ENCODE measurements at places on chromosomes 5 and 9.

DNA sequence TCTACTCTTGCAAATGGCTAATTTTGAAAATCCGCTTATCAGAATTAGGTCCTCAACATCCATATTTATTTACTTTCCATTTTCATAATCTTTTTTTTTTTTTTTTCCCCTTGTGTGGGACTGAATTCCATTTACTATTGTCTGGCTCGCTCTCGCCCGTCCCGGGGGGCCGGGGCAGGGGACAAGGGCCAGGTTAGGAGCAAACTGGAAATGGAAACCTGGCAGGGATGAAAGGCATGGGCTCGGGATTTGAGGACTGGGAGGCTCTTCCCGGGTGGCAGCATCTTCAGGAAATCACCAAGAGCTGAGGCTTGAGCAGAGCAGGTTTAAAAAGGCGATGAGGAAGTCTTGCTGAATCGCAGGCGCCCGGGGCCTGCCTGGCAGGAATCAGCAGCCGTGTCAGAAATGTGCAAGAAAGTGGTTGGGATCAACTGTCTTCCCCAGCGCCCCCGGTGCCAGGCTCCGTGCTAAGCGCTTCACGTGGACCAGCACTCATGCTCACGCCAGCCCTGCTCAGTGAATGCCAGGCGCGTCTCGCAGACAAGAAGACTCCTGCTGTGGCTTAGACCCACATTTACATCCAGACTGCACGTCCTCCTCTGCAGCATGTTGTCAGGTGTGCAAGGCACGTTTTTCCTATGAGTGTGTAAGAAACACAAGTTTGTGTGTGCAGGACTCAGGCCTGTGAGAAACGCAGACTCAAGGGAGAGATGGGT lies 66.3 kb upstream of the UNC5A start:
- no peak for DNase-seq

DNA sequence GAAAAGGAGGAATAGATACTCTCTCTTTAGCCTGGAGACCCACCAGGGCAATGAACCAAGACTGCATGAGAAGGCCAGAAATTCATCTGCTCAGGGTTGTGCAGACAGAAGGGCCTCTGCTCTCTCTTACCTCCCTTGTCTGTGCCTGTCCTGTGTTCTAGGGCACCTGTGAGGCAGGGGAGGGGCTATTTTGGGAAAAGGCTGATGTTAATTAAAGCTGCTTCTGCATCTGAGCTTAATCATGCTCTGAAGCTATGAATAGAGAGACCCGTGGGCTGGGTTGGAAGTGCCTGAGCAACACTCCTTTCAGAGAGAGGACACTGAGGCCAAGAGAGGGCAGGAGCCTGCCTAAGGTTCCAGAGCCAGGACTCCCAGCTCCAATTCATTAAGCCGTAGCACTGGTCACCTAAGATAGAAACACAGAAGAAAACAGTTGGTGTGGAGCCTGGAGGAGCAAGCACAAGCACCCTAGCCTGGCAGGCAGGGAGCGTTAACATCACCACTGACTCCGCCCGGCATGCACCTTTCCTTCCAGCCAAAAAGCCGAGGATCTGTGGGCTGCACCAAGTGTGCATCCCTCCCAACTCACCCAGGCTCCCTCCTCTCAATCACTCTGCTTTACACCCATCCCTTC lies 31.4 kb upstream of the STING1 start:
- no peak for DNase-seq

GRCh38 chr5:1805736-1806135 lies 4.5 kb downstream of the NDUFS6 start:
- DNase-seq: no peak

DNA sequence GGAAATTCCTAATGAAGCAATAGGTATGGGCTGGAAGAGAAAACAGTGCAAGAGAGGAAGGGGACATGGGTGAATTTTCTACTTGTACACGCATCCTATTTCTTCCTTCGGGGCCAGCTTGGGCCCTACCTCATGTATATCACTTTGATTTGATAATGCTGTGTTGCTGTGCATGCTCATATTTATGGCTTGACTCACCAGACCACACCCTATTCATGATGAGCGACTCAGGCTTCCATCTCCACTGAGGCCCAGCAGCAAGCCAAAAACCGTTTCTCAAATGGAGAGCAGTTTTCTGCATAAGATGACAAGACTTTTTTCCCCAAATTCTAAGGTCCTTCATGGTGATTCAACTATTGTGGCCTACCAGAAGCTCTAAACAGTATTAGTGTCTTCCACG lies 2039.1 kb upstream of the CDH9 start:
- no peak for DNase-seq

DNA sequence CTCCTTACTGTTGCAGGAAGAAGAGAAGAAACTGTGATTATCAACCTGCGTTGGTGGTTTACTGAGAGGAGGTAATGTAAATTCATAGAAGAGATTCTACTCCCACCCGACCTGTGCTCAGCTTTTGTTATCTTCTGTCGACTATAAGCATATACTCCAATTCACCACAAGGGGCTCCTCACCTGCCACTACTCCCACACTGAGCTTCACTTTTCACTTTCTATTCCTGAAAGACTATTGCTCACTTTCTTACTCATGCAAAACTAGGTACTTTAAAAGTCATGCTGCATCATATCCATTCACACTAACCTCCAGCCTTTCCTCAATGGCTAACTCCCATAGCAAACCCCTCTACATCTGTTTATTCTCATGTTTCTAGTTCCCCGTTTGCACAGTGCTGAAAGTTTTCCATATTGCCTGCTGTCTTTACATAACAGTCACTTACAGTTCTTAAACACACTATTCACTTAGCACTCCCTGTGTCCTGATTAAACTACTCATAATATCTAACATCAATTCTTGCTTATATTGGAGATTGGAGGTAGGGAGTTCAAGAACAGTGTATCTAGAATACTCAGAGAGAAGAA lies 1062.6 kb downstream of the NR2F1-AS1 start:
- DNase-seq: no peak

DNA sequence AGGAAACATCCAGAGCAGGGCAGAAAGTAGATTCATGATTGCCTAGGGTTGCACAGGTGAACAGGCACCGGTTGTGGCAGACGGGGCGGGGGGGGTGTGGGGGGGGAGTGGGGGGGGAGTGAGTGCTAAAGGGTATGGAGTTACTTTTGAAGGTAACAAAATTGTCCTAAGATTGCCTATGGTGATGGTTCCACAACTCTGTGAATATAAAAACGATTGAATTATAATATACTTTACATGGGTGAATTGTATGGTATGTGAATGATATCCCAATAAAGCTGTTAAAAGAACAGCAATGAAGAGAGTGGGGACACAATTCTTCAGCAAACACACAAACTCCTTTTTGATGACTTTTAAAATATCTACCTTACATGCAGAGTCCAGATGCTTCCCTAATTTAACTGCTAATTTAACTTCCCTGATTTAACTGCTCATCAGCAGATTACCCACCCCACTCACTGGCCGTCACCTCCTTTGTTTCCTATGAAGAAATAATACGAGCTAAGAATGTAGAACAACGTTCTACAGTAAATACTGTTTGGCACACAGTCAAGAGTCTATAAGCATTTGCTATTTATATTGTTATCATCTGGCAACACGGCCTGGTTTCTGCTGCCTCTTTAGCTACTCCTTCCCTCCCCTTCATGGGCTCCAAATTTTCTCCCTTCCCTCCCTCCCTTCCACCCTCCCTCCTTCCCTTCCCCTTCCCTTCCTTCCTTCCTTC lies 83.5 kb downstream of the PTCH1 start:
- no peak for DNase-seq

GRCh38 chr9:126411948-126412284 lies 85.3 kb downstream of the MVB12B start:
- DNase-seq: no peak

GRCh38 chr5:153187503-153187902 lies 303.0 kb upstream of the GRIA1 start:
- DNase-seq: no peak

- DNase-seq: no peak
Observed at GRCh38 chr9:96008502-96009222, 133.2 kb downstream of the ERCC6L2 start.
